ENCODE measurements at places on chromosomes 6 and 20.
A peak's percentile ranks its signal among the peaks of the same experiment; 100 is the strongest.

DNA sequence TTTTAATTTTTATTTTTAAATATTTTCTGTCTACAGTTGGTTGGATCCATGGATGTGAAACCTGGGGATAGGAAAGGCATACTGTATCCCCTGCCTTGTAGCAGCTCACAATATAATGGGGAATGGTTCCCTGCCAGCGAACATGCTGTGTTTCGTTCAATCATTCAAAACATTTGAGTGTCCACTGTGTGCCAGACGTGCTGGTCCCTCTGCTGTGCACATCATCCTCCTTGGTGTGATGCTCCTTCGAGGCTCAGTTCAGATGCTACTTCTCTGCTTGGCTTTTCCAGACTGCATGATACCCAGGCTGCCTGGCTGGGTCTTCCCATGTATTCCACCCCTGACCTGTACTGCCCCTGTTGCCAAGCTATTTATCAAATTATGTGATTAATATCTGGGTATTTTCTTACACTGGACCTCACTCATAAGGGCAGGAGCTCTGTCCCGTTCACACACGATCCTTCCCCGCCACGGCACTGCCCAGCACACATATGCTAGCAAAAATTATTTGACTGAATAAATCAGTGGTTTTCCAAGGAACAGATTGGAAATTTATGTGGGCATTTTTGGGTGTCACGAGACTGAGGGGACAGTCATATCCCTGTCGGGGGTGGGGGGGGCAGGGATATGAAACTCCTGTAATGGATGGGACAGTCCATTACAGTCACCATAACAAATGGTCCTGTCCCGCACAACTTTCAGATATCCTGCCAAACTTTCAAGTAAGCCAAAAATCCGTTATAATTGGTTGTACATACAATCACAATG is 4.9 kb downstream of the SDCBP2 start:
- no peak for DNase-seq

DNA sequence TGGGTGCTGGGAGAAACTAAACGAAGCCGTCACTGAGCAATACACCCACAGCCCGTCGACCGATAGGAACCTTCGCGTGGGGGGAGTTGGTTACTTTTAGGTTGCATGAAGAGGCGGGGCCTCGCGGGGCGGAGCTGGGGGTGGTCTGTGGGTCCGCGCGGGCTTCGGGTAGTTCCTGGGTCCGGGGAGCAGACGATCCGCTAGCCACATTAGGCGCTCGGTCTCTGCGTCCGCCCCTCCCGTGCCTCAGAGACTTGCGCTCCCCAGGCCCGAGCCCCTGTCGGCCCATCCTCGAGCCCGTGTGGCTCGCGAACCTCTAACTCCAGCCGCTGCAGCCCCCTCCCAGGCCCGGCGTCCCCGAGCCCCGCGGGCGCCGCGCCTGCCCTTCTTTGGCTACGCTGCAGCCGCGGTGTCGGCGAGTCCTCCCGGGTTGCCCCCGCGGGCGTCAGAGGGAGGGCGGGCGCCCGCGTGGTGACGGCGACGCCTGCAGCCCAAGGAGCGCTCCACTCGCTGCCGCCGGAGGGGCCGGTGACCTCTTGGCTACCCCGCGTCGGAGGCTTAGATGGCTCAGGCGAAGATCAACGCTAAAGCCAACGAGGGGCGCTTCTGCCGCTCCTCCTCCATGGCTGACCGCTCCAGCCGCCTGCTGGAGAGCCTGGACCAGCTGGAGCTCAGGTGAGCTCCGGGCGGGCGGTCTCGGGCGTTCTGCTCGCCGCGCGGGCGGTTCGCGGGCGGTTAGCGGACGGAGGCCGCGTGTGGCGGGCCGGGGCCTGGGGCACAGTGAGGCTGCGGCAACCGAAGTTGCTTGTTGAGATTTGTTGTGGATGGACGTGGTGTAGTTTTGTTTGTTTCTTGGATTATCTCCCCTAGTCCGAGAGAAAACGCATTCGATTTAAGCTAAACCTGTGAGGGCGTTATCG is at the start of gene BAG2:
Gene BAG2, plus strand, starts transcription at position 191 of the 920 bp plus-strand sequence. Its CDS starts 372 bp downstream, at position 563.
- peak; percentile 89 for DNase-seq

DNA sequence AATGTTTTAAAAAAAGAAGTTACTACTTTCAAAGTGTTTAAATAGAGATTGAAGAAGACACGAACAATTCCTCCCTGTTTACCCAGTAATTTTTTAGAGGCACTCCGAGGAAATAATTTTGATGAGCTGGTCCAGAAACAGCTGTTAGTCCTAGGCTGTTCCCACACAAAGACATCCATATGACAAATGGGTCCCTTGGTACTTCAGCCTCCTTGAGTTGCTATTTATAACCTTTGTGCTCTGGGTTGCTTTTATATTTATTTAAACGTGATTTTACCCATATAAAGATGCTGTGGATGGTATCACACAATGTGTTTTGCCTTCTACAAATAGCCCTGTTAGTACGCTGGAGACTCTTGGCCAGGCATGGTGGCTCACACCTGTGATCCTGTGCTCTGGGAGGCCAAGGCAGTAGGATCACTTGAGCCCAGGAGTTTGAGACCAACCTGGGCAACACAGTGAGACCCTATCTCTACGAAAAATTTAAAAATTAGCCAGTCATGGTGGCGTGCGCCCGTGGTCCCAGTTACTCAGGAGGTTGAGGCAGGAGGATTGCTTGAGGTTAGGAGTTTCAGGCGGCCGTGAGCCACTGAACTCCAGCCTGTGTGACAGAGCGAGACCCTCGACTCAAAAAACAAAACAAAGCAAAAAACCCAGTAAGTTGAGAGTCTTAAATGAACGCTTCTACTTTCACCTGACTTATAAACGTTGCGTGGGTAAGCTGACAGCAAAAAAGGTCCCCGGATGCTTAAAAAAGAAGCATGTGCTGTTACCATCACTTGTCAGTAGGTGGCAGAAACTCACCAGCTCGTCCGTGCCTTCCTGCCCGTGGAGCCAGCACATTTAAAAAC is 56.9 kb upstream of the ARMH2 start:
- DNase-seq, result peak; percentile 80

GRCh38 chr6:48229841-48230240 is 118.8 kb upstream of the PTCHD4 start:
- no peak for DNase-seq

GRCh38 chr6:30834646-30835045 is 49.7 kb upstream of the DDR1 start:
- DNase-seq, result no peak

DNA sequence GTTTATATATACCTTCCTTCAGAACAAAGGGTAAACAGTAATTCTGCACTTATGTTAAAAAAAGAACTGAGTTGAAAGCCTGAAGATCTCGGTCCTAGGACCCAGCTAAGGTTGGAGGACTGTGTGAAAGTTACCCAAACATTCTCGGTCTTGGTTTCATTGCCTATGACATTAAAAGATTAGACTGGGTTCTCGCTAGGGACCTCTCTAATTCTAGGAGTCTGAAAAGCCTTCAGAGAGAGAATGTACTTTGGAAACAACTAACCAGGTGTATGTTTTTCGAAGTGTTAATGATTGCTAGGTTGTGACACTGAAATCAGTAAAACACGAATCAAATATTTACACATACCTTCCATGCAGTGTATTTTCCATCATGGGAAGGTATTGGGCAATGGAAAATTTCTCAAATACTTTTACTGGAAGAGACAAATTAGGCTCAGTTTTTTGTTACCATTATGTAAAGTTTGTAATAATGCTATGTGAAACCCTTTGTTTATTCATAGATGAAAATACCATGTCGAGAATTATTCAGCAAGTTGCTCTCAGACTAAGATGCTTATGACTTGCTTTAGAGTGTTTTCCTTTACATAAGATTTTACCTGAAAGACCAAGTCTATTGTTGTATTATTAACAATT is 113.7 kb upstream of the LOC128125822 start:
- no peak for DNase-seq

GRCh38 chr20:20941468-20941889 is 164.7 kb downstream of the LINC00237 start:
- no peak for DNase-seq

GRCh38 chr6:143688681-143689080 is 10.9 kb downstream of the PHACTR2 start:
- no peak for DNase-seq

DNA sequence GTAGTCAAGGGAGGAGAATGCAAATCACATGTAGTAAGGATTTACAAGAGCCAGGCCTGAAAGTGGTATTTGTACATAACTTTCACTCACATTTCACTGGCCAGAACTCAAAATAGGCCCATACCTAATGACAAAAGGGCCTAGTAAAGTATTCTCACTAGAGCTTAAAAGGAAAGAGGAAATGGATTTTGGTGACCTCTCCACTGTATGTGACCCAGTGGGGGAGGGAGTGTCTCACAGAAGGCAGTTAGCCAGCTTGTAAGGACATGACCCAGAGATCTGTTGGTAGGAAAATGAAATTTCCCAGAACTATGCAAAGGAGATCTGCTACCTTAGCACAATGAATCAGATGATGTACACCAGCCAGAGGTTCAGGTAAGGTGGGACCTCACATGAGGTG is 124.4 kb downstream of the PTPRT start:
- DNase-seq, result no peak

- DNase-seq, result no peak
Measured at GRCh38 chr6:39339096-39339867, 16.8 kb upstream of the KCNK16 start.

Data from fibroblast of mammary gland (primary cell).